Substantia nigra (tissue), 51 donors: ENCODE measurements at places on chromosomes 4 and X.

DNA sequence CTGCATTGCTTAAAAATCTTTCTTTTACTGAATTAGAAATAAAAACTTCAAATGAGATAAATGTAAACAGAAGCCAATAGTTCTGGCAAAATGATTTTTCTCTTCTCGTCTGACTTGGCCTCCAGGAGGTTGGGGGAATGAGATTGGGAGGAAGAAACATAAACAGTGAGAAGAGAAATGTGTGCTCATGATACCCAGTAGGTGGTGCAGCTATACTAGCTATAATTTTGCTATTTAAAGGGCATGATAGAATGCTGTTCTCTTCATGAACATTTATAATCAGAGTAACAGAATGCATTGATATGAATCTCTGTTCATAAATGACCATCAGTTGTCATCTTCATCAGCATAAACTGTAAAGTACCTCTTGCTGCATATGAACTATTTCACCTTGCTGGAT lies 85.5 kb downstream of the TACR3 start:
- no peak for DNase-seq

DNA sequence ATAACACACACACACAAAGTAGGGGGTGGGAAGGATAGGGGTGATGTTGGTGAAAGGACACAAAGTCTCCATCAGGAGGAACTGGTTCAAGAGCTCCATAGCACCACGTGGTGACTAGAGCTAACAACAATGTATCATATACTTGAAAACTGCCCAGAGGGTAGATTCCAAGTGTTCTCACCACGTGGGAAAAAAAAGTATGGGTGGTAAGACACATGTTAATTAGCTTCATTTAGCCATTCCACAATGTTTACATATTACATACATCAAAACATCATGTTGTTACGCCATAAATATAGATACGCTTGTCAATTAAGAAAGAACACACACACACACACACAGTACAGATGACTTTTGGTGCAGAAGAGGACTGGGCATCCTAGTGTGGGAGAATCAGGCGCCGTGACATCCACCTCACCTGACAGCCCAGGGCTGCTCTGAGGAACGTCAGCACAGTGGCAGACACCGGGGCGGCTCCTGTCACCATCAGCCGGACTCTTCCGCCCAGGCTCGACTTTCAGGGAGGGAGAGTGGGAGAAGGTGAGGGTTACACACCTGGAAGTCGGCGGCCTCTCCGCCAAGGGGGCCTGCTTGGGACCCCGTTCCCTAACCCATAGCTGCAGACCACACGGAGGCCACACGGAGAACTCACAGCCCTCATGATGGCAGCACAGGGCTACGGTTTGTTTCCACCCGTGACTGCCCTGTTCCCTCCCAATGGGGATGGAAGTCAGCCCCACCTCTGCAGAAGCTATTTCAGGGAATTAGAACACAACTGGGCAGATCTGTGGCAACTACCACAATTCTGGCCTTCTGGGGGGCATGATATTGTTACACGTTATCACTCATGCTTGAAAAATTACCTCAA lies 31.8 kb upstream of the CENPU start:
- no peak for DNase-seq

DNA sequence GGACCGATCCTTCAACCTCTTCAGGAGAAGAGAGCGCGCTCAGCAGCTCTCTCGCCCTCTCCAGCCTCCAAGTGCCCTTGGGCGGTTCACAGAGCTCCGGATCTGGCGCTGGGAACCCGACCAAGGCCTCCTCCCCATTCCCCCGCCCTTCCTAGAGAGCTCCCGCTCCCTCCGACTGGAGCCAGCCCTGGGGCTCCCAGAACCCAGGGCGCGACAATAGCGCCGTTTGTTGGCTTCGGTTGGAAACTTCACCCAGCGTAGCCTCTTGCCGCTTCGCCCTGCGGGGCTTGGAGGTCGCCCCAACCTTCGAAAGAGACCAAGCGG lies 3.1 kb upstream of the SOX3 start:
- DNase-seq, result no peak

DNA sequence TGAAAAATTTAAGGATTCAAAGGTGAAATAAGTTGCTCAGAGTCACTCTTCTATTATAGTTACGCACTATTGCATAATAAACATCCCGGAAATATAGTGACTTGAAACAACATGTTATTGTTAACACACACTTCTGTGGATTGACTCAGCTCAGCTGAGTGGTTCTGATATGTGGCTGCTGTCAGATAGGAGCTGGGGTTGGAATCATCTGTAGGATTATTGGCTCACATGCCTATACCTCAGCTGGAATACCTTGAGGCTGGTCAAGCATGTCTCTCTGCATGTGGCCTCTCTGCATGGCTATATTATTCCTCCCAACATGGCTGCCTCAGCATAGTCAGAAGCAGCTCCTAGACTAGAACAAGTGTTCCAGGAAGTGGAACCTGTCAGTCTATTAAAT lies 486.7 kb upstream of the MAGEB2 start:
- no peak for DNase-seq

- DNase-seq, result no peak
These were observed 135.9 kb downstream of the SLC4A4 start for GRCh38 chr4:71474731-71475130.

- DNase-seq, result no peak
These were observed 43.5 kb downstream of the SRPX2 start for GRCh38 chrX:100687546-100687945.

DNA sequence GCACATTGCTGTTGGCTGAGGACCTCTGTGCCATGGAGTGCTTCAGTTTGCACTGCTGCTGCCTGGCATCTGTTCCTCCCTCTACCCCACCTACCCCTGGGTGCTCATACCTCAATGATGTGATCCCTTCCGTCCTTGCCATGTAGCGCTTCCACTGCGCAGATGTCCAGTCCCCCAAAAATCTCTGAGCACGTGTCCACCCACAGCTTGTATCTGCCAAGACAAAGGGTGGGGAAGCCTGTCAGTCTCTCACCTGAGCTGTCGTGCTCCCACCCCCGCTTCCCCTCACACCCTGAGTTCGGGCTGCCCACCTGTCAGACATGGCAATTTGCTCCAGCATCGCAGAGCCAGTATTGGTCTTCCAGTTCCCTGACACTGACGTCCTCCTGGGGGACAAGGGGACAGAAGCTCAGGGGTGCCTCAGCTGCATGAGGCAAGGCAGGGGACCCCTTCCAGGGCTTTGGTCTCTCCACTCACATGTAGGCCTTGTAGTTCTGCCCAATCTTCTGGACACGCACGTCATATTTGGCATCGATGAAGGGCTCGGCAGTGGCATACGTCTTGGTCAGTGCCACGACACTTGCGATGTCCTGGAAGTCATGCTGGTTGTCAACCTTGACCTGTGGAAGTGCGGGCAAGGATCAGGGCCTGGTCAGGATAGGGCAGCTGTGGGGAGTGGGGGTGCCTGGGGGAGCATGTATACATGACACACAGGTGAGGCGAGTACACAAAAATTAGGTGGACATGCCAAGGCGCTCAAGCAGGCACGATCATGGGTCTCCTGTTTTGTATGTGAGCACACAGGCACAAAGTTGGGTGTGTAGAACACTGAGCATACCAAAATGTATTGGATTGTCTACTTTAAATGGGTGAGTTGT lies 6.0 kb upstream of the TIMP1 start:
- no peak for DNase-seq

DNA sequence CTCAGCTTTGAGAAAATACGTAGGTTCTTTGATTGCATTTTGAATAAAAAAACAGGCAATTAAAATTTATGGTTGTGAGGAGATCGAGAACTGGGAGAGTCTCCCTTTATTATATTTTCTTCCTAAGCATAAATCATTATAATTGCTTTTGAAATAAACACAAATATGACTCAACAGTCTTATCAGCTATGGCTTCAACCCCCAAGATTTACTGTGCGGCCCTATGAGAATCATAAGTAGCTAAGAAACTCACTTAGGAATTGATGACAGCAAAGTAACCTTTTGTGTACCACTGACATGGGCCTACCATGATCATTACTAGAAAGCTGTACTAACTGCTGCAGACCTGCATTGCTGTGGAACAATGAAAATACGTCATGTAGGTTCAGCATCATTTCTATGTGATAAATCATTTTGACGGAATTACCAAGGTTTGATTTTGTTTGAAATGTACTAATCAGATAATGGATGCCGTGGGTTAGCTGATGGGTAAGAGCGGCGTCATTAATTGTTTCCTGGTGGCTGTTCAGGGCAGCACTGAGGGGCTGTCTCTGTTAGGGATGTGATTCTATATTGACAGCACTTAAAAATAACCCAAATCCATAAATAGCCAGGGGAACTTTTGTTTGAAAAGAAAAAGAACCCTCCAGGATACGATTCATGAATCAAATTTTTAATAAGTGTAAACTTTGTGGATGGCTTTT lies 51.5 kb upstream of the GPRIN3 start:
- DNase-seq, result no peak

- no peak for DNase-seq
These were observed 4.3 kb downstream of the SLC9A7 start for GRCh38 chrX:46754586-46755061.

- no peak for DNase-seq
These were observed 26.6 kb downstream of the PLAC1 start for GRCh38 chrX:134631426-134632346.

DNA sequence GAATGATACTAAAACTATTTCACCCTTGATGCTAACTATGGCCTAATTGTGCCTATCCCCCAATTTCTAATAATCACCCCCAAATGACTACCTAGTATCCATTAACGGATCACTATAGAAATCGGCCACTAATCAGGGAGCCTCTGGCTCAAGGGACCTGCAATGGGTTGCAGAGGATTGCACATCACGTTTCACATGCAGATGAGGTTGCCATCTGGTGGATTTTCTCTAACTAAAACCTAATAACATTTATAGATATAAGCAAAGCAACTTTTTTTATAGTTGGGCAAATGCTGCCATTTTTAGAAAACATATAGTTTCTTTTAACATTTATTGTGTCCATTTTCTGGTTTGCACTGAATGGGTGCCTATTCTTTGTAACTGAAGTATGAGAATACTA lies 28.3 kb upstream of the ALG13 start:
- no peak for DNase-seq

DNA sequence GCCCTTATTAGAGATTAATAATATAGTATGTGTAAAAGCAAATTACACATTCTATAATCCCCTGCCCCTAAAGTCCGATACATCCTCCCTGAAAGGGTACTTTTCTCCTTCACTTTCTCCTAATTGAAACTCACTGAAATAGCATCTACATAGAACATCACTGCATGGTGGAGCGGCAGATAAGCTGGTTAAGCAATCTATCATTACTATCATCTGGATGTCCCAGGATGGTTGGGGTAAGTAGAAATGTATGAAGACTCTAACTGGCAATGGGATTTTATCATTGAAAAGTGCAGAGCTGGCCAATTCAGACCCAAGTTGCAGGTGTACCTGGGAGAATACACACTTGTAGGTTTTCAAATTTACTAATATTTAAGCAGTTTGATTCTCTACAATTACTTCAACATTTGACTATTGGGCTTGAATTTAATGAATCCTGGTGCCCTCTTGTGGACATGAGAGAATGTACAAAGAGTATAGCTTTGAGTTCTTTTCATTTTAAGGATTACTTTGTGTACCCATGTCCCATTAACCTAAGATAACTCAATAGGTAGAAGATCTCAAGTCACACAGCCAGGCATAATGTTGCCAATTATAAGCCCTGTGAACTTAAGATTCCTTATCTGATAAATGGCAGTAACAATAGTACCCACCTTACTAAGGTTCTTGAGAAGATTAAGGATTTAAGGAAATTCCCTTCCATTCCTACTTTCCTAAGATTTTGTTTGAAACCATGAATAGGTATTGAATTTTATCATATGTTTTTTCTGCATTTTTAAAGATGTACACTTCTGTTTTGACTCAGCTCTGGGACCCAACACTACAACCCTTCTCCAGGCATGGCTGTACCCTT lies 69.8 kb downstream of the SHROOM3 start:
- no peak for DNase-seq

DNA sequence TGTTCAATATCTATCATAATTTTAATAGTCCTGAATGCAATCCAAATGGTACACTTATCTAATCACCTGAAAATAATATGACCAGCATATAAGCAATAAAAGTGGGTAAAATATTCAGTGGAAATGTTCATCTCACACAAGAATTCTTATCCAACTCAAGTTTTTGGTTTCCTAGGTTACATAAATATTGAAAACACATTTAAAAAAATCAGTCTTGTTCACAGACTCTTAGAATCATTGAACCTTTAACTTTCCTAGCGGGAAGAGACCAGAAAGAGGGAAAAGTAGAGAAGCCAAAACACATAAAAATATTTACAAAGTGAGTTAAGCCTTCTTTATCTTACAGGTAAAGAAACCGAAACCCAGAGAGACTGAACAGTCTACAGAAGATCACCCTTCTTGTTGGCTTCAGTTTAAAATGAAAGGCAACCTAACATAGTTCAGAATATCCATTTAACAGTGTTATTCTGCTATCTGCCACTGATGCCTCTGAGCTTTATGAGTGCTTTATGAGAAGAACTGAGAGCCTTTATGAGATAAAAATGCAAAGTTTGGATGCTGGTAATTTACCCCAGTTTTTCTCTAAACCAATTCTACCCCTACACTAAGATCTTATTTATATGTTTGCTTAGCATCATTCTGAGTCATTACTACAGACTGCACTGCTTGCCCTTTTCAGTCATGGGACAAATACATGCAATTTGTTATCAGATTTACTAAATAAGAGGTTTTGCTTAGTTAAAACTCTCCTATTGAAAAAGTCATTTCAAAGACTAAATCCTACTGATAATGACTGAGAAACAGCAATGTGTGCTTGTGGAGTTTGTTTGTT lies 453.3 kb upstream of the INTU start:
- DNase-seq, result no peak

DNA sequence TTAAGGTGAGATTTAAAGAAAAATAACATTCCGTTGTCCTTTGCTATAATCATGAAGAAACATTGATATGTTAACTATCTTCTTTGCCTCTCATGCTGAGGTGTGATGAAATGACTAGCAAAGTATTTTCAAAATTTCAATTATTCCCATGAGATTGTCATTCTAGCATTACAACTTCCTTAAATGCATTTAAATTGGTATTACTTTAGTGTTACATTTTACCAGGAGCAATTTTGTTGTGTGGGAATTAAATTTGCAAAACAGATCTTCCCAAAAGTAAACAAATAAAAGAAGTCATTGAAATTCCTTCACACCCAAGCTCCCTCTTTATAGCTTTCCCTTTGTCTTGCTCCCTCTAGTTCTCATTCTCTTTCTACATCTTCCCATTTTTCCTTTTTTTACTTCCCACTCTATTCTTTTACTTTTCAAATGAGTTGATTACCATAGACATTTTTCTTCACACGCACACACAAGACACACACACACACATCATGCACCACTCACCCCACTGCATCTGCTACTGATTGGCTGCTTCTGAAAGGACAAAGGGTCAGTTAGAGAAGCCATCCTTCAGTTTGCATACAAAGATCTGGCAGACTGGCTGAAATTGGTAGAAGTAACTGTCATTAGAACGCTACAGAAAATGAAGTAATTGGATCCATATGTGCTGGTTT lies 10.0 kb upstream of the APELA start:
- DNase-seq, result no peak

- no peak for DNase-seq
These were observed 20.1 kb upstream of the TET2 start for GRCh38 chr4:105126311-105127169.
